ENCODE measurements at places on chromosomes 2 and 18. TPM values are rescaled to one million over a fixed set of nuclear protein-coding genes. Genes with fewer than 3 reads are reported as not detected.

Gene IFIH1
- 7.0 TPM for total RNA-seq

Gene MAPRE3
- total RNA-seq = 4.0 TPM

Gene PFN4
- not detected for total RNA-seq

Gene FABP1
- not detected for total RNA-seq

Gene CFC1
- total RNA-seq = not detected

Gene TWIST2
- 21.8 TPM for total RNA-seq

Gene OTOS
- total RNA-seq = not detected

Gene CCDC148
- total RNA-seq = 2.1 TPM

Gene TUBA3D
- not detected for total RNA-seq

Gene LIMS2
- total RNA-seq = 15.0 TPM

Gene FBLN7
- 9.5 TPM for total RNA-seq

Gene CHRNG
- 19.5 TPM for total RNA-seq

Data from tongue (tissue), 3 donors.